Muscle of leg (tissue), 16 donors: ENCODE measurements at places on chromosomes 5 and 9. TPM values are rescaled to one million over a fixed set of nuclear protein-coding genes. Genes with fewer than 3 reads are reported as not detected.

GPR151 gene
- polyA plus RNA-seq, result not detected

IGIP gene
- 3.8 TPM for polyA plus RNA-seq

TAF11L10 gene
- not detected for polyA plus RNA-seq

DNA sequence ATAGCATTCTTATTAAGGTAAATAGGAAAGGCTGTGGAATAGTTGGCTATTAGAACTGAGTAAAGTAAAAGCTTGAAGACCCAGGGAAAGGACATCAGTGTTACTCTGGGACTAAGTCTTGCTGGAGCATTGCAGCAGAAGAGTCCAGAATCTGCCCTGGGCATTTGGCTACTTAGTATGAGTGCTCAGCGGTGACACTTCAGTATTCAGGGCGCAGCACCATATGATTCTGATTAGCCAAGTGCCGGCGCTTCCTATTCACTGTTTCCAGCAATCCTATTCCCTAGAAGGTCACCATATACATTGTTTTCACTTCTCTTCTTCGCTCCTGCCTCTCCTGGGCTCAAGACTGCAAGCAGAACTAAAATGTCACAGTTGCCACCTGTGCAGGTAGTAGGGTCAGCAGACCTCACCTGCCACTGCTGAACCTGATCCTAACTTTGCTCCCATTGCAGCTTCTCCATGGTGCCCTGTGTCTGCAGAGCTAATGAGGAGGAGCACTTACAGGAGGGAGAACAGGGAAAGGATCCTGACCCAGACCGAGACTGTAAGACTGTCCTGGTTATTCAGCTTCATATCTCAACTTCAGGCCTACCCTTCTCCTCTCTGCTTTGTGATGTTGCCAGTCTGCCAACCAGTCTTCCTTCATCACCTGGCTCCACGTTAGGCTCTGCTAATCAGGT is 313.6 kb upstream of the PIK3R1 start:
- DNase-seq, result no peak

DNA sequence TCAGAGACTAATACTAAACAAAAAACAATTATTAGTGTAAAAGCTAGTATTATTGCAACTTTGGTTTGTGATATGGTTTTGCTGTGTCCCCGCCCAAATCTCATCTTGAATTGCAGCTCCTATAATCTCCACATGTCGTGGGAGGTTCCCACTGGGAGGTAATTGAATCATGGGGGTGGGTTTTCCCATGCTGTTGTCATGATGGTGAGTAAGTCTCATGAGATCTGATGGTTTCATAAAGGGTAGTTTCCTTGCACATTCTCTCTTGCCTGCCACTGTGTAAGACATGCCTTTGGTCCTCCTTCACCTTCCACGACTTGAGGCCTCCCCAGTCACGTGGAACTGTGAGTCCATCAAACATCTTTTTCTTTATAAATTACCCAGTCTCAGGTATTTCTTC is 325.9 kb upstream of the DAB2 start:
- no peak for DNase-seq

DNA sequence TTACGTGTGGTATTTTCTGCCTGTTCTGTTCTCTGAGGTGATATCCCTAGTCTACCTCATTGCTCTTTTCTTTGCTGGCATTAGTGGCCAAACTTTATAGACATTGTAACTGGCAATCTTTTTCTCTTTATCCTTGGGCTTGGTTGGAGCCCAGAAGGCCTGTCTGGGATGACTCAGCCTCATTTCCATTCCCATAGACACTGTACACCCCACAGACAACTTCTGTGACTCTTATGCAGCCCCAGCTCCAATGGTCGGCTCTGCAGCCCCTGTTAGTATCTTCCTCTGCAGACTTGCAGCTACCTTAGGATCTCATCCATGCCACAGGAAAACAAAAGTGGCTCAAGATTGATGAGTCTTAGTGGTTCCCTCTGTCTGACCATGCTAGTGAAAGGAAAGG is 79.8 kb downstream of the CFAP95 start:
- DNase-seq, result no peak

GRCh38 chr5:135119481-135119880 is 85.5 kb upstream of the PITX1 start:
- peak; percentile 25 for DNase-seq

GRCh38 chr9:14061936-14062585 is 251.9 kb downstream of the NFIB start:
- peak; percentile 46 for DNase-seq

DNA sequence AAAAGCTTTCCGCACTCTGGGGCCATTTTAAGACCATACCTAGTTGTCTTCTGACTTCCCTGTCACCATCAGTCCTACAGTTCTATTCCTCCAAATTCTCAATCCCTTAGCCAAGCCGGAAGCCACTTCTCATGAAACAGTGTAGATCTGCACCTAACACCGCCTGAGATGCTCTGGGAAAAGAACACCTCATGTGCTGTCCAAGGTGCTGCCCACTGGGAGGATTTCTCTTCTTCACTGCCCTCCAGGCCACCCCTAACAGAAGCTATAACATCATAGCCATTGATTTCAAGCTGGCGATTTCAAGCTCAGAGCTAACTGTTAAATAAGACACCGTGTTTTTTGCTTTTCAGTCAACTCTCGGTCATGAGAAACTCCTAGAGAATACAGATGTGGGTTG is 559.3 kb downstream of the CCDC171 start:
- no peak for DNase-seq

DNA sequence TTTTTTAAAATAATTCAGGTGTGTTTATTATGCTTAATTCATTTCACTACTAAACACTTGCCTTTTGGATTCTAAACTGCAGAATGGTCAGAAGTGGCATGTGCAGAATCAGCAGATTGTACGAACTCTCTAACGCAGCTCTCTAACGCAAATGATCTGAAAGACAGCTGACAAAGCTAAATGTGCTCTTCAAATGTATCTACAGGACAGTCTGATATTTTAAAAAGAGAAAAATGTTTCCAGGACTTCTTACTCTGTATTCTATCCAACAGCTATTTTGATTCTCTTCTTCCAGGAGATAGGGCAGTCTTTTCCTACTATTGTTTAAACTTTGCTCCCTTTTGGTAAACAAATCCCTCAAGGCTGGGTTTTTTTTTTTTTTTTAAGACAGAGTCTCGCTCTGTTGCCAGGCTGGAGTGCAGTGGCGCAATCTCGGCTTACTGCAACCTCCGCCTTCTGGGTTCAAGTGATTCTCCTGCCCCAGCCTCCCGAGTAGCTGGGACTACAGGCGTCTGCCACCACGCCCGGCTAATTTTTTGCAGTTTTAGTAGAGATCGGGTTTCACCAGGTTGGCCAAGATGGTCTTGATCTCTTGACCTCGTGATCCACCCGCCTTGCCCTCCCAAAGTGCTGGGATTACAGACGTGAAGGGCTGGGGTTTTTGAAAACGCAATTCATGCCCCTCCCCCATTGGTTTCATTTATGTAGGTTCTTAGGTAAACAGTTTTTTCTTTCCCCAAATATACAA is 1.2 kb downstream of the NMRK1 start:
- peak; percentile 51 for DNase-seq

DNA sequence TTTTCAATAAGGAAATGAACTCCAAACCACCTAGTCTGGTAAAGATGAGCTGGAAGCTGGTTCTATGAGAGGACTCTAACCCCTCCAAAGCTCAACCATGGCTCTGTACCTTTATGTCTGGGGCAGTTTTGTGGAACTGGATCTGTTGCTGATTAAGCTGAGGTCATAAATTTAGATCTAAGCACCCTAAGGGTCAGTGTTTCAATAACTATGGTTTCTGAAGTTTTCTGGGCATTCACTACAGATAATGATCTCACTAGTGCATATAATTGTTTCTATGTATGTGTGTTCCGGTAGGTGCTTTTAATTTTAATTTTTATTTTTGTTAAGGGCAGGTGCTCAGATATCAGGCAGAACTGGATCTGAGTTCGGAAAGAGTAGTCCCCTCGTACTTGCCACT is 258.7 kb upstream of the PANK3 start:
- no peak for DNase-seq

DNA sequence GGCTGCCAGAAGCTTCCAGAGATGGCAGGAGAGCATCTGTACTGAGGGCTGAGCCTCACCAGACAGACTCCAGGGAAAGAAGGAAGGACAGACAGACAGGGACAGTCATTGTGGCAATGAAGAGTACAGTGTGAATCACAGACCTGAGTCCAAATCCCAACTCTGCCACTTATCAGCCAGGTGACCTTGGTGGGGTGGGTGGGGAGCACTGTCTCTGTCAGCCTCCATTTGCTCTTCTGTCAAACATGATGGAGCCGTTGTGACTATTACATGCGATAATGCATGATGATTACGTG is 85.9 kb upstream of the FSTL4 start:
- DNase-seq, result no peak

GRCh38 chr5:61626639-61627282 is 294.7 kb downstream of the ZSWIM6 start:
- no peak for DNase-seq

DNA sequence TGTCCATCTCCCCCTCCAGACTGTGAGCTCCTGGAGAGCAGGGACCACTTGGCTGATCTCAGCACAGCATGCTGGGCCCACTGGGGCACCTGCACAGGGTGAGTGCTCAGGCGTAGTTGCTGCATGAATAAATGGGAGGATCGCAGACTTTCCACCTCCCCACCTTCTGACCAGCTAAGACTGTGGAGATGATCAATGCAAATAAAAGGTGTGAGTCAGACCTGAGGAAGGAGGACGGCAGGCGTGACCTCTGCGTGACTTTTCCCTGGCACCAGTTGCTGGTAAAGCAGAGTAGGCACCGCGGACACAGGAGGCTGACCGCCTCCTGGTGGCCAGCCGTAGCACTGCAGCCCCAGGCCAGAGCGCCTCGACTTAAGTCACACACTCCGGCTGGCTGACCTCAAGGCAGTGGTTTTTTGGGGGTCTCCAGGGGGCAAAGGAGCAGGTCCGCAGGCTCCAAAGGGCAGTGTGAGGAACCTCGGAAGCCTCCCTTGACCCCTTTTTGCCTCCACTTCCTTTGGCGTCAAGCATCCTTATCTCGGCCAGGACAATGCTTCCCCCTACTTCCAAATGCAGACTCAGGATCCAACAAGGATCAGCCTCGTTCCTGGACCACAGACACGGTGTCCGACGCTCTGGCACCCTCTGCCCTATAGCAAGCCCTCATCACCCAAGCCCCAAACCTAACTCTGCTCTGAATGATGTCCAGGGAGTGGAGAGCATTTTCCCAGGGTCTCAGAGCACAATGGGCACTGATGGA is 12.7 kb upstream of the TDRD7 start:
- DNase-seq, result peak; percentile 47

- DNase-seq, result no peak
Observed at GRCh38 chr9:131874447-131874846, 134.6 kb upstream of the RAPGEF1 start.

GRCh38 chr5:157820593-157821252 is 38.2 kb downstream of the CLINT1 start:
- DNase-seq, result peak; percentile 88

- DNase-seq, result no peak
Observed at GRCh38 chr9:650362-650761, 191.1 kb upstream of the DMRT1 start.
